ENCODE measurements at places on chromosomes 4 and X. TPM values are rescaled to one million over a fixed set of nuclear protein-coding genes. Genes with fewer than 3 reads are reported as not detected.
A peak's percentile ranks its signal among the peaks of the same experiment; 100 is the strongest.

- DNase-seq, result no peak
Measured at GRCh38 chrX:2954541-2954940, 25.4 kb upstream of the ARSD start.

DNA sequence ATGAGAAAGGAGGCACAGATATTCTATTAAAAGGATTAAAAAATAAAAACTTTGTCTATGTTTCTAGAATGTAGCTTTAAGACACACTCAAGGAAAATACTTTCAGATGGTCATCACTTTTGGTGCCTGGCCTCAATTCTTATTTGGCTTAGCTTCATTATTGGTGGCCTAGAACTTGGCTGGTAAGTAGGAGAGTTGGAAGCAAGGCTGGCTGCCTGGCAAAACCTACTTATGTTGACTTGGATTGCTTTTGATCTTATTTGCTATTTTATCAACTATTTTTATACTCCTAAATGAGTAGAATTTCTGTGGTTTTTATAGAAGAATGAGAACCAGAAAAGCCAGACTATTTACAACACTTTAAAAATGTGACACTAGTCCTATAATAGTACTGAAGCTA lies 35.3 kb upstream of the JADE3 start:
- no peak for DNase-seq

GRCh38 chrX:139826065-139827044 lies 106.5 kb downstream of the ATP11C start:
- no peak for DNase-seq

SPANXA2 gene
- total RNA-seq, result not detected

CFAP47 gene
- not detected for total RNA-seq

DNA sequence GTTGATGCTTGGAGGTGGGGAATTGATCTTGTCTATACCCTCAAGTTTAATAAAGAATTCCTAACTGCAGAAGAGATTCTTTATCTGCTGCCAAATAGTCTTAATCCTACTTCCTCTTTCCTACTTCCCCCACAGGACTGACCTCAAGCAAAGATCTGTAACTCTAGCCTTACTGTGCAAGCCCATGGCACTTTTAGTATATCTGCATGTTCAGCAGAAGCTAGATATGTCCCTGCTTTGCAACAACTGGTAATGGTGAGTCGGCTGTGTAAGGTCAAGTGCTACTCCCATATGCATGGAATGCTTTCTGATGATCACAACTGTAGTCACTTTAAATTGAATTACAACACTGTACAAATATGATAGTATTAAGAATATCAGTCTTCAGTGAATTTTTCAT lies 26.3 kb upstream of the PDS5A start:
- no peak for DNase-seq

GRCh38 chr4:3203971-3204431 lies 45.0 kb upstream of the MSANTD1 start:
- no peak for DNase-seq

DNA sequence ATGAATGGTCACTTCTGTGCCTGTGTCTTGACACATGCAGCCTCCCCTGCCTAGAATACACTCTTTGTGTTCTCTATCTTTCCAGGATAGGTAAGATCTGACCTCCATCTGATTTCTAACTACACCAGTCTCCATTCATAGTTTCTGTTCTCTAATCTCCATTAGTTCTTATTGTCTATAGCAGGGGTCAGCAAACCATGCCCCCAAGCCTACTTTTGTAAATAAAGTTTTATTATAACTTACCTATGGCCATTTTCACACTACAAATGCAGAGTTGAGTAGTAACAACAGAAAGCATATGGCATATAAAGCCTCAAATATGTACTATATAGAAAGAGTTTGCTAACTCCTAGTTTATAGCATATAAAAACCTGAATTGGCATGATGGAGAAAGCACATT lies 37.6 kb upstream of the H2AZ1 start:
- DNase-seq, result no peak

- DNase-seq, result no peak
Measured at GRCh38 chrX:136665258-136665900, 17.4 kb downstream of the CD40LG start.

EXOC1 gene
- 38.8 TPM for total RNA-seq

DNA sequence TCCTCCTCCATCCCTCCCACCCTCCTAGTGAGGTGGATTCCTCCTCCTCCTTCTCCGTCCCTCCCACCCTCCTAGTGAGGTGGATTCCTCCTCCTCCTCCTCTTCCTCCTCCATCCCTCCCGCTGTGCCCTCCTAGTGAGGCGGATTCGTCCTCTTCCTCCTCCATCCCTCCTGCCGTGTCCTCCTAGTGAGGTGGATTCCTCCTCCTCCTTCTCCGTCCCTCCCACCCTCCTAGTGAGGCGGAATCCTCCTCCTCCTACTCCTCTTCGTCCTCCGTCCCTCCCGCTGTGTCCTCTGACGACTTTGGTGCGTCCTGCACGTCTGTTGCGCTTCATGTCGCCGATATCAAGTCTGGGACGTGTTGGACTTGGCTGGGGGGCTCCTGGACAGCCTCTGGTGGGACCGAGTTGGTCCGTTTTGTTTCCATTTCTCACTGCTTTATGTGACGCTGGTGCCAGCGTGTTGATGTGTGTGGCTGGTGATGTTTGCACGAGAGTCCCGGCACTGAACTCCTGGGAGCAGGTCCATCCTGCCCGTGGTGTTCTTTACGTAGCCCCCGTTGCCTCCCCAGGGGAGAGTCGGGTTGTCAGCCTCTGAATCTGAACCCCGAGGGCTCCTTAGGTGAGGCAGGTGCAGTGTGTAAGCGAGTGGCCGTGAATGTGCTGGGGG lies 5.4 kb downstream of the AKAP17A start:
- peak; percentile 75 for DNase-seq

DNA sequence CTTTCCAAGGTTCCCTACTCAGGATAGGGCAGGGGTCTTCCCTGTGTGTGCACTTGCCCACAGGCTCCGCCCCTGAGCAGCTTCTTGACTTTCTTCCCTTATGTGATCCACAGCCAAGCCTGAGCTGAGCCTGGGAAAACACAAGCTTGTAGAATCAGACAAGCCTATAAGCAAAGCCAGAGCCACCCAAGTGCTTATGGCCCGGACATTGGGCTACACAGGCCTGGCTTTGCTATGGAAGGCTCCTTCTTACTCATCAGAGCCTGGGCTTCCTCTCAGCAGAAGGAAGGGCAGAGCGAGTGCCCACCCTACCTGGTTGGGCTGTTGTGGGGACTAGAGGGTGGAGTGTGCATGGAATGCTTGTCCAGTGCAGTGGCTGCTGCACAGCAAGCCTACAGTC lies 1.3 kb upstream of the TNIP2 start:
- no peak for DNase-seq

- no peak for DNase-seq
Measured at GRCh38 chrX:49809891-49810632, 19.0 kb upstream of the PAGE4 start.

- DNase-seq, result no peak
Measured at GRCh38 chr4:148344352-148344751, 97.9 kb downstream of the NR3C2 start.

MID1IP1 gene
- 36.0 TPM for total RNA-seq

DNA sequence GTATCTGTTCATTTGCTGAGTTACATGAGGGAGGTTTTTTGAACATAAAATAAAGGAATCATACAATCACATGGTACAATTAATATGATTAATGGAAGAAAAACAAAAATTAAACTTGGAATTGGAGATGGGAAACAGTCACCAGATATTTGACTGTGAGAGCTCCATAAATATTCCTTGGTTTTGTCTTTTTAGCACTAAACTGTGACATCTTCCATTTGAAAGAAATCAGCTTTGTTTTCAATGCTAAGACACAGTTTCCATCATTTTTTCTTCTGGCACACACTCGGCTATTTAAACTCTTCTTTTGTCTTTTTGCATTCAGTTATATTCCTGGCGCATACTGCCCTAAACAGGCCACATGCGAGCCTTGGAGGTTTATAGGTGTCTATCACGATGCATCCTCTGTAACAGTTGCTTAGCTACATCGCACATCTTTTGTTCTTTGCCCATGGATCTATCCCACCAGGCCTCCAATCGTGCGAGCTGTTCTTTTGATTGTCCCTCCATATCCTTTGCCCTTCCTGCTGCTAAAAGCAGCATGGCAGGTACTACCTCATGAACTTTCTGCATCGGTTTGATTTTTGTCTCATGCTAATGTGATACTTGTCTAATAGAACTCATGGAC lies 158.3 kb downstream of the LDB2 start:
- no peak for DNase-seq

DNA sequence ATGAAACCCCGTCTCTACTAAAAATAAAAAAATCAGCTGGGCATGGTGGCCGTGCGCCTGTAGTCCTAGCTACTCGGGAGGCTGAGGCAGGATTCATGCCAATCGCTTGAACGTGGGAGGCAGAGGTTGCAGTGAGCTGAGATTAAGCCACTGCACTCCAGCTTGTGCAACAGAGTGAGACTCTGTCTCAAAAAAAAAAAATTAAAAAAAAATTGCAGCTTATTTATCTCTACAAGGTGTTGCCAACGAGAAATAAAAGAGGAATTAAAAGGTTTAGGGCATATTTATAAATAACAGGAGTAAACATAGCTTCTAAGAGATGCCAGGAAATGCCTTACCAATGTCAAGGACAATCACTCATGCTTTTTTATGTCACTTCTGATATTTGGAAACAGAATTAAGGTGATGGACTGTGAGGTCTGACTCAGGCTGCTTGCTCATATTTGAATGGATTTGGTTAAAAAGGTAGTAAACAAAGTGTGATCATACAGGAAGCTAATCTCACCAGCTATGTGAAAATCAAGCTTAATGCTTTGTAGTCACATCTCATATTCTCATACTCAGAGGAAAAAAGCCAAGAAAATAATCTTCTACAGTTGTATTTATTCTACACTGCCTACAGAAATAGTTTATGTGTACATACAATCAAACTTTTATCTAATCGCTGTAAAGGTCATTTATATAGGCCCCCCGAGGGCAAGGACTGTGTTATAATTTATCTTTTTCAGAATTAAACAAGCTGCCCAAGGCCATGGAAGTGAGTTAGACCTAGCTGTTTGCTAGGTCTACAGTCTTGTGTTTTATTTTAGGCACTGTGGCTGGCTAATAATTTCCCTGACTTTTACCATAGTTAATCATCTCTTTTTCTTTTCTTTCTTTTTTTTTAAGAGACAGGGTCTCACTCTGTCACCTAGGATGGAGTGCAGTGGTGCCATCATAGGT lies 61.1 kb upstream of the RBMX start:
- no peak for DNase-seq

XAGE3 gene
- not detected for total RNA-seq

- DNase-seq, result no peak
Measured at GRCh38 chr4:55903577-55903976, 45.2 kb upstream of the CEP135 start.

GPRASP2 gene
- total RNA-seq, result 11.5 TPM

- DNase-seq, result no peak
Measured at GRCh38 chr4:4671774-4672349, 130.0 kb upstream of the STX18 start.

- no peak for DNase-seq
Measured at GRCh38 chrX:104370089-104370488, 115.4 kb upstream of the ESX1 start.

GRCh38 chr4:38322714-38323113 lies 341.3 kb upstream of the KLF3 start:
- no peak for DNase-seq

GRCh38 chr4:7861440-7861881 lies 78.2 kb downstream of the AFAP1 start:
- DNase-seq, result no peak

TEX11 gene
- total RNA-seq, result not detected
